Activated CD4-positive, alpha-beta T cell treated with anti-CD3 and anti-CD28 coated beads for 36 hours (primary cell): ENCODE measurements at places on chromosomes 3 and 15. TPM values are rescaled to one million over a fixed set of nuclear protein-coding genes. Genes with fewer than 3 reads are reported as not detected.

RTP4 gene
- 3.1 TPM for total RNA-seq

GOLGA6L7 gene
- total RNA-seq: not detected

ASTE1 gene
- 9.1 TPM for total RNA-seq

SEMA7A gene
- 57.7 TPM for total RNA-seq

- no peak for DNase-seq
Measured at GRCh38 chr15:38828031-38828532, 263.5 kb upstream of the RASGRP1 start.

- no peak for DNase-seq
Measured at GRCh38 chr3:17726313-17726712, 16.1 kb downstream of the TBC1D5 start.

DNA sequence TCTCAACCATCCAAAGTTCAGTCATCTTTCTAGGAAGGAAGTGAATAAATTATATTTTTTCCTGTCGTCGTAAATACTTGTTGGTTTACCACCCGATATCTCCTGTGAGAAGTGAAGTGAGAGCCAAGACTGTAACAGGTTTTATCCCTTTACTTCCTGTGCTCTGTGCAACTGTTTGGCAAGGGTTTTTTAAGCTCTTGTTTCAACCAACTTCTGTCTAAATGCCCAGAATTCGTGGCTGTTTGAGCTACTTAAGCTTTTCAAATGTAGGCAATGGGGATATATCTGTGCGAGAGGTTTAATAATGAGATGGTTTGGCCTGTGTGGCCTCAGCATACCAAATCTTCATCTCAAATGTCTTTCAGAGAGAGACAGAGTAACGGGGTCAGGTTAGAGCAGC, 134.7 kb downstream of the LRTM1 start:
- DNase-seq: no peak

GRCh38 chr3:7144697-7145308, 283.9 kb downstream of the GRM7 start:
- DNase-seq: peak; percentile 13

- peak; percentile 73 for DNase-seq
Measured at GRCh38 chr3:184261270-184261853, at the start of gene CAMK2N2. TSS of gene CAMK2N2 (minus strand) at chr3:184261553. CDS start at chr3:184261285, 268 bp downstream.

- no peak for DNase-seq
Measured at GRCh38 chr3:72766866-72767265, 81.4 kb downstream of the SHQ1 start.

DNA sequence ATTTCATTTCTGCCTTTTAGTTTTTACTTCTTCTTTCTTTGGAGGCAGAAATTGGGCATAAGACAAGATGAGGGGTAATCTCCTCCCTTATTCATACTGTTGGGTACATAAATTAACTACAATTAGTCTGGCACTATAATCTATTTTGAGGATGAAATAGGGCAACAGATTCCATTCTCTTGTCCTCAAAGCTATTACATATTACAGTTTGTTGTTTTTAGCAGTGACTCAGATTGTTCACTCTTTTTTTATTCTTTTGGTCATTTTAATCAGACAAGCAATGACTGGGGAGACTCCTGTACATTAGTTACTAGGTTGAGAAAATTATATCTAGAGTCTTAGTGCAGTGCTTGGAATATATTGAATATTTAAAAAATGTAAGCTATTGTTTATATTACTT, 556.0 kb downstream of the OTOL1 start:
- no peak for DNase-seq

- no peak for DNase-seq
Measured at GRCh38 chr3:46012246-46012645, 15.0 kb downstream of the XCR1 start.

- peak; percentile 72 for DNase-seq
Measured at GRCh38 chr15:90837094-90837493, 31.3 kb upstream of the FURIN start.

DNA sequence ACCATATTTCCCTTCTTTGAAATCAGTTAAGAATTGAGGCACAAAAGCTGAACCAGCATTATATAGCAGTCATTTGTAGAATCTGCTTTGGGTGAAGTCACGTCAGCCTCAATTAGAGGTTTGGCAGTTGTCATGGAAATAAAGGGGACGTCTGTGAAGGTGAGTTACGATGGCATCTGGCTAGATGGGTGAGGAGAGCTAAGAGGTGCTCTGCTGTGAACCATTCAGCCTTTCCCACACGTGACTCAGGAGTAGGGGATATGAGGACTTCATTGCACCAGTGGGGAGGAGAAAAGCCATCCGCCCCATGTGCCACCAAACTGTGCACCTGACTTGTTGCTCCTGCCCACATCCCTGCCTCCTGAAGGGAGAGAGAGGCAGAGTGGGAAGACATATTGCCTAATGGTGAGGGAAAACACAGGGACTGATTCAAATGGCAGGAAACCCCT, 2.8 kb upstream of the C15orf40 start:
- DNase-seq: no peak

GRCh38 chr15:25091421-25092158, 136.8 kb downstream of the SNRPN start:
- DNase-seq: no peak

GRCh38 chr3:17479681-17480405, 262.6 kb downstream of the TBC1D5 start:
- DNase-seq: no peak

- no peak for DNase-seq
Measured at GRCh38 chr15:74768099-74768770, 13.6 kb upstream of the CSK start.
